Effector CD4-positive, alpha-beta T cell (primary cell): ENCODE measurements at places on chromosomes 5 and 9.

- no peak for DNase-seq
Observed at GRCh38 chr5:120532835-120533234, 68.7 kb downstream of the PRR16 start.

GRCh38 chr9:135562235-135562745, 734 bp downstream of the PAEP start:
- DNase-seq, result no peak

DNA sequence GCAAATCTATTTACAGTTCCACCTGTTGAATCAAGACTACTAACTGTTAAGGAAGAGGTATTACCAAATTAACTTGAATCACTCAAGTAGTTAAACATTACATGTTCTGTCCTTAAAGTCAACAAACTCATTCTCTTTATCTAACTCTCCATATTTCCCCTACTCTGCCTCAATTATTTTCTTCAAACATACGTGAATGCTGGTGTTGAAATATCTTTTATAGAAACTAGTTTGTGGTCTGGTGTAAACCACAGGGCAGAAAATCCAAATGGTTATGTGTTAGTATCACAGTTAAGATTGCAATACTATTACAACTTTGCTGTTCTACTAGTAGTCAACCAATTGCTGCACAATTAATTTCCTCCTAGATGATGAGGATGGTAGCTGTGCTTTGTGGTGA, 603.5 kb downstream of the KCTD16 start:
- no peak for DNase-seq

- no peak for DNase-seq
Observed at GRCh38 chr5:93579692-93580062, 1.3 kb downstream of the NR2F1-AS1 start.

- DNase-seq, result no peak
Observed at GRCh38 chr9:1077616-1078015, 27.5 kb downstream of the DMRT2 start.

DNA sequence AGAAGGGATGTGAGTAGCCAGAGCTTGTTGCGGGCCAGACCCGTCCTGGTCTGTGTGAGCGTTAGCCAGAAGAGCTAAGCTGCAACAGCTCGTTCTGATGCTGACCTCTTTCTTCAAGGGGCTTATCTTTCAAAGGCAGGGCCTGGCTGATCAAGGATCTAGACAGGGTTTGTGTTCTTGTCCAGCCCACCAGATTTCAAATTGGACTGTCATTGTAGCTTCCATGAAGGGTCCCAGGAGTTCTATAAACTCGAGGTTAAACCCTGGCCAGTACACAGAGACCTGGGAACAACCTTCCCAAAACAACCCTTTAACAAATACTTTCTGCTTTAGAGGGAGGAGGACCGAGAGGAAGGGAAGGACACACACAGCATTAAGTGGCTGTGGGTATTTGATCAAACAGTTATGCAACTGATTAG, 153.0 kb upstream of the TUT7 start:
- no peak for DNase-seq

- DNase-seq, result no peak
Observed at GRCh38 chr9:114390952-114391351, 3.2 kb upstream of the AKNA start.

DNA sequence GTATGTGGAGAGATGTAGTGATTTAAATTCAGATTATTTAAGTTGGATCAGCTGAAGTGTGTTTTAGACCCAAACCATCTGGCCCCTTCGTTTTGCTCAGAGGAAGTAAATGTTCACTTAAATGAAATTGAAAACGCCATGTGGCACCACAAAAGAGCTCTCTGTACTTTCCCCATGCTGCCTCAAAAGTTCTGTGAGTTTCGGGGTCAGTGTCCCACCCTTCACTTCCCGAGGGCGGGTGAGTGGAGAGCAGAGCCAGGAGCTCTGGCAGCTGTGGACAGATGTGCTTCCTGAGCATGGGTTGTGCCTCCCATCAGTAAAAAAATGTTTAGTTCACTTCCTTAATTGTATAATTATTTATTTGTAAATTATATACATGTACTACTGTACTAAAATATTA, 48.4 kb downstream of the PSD2 start:
- no peak for DNase-seq

GRCh38 chr9:22449719-22450118, 3.1 kb downstream of the DMRTA1 start:
- DNase-seq, result no peak

DNA sequence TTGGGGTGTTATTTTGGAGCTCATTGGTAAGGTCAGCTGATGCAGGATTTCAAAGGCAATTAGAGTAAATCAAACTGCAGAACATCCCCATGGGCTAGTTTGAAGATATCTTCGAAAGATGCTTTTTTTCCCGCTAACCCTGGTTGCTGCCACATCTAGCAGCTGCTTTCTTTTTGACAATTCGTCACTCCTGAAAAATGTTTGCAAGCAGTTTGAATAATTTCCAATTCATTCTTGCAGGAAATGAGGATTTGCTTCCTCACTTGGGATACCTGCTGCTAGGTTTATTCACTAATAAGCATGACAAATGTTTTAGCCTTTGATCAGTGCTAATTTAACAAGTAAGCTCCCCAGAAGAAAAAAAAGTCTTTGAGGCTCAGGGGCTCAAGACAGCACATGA, 649.6 kb upstream of the RORB start:
- no peak for DNase-seq

GRCh38 chr5:166493612-166494011, 1797.8 kb upstream of the WWC1 start:
- DNase-seq, result no peak

DNA sequence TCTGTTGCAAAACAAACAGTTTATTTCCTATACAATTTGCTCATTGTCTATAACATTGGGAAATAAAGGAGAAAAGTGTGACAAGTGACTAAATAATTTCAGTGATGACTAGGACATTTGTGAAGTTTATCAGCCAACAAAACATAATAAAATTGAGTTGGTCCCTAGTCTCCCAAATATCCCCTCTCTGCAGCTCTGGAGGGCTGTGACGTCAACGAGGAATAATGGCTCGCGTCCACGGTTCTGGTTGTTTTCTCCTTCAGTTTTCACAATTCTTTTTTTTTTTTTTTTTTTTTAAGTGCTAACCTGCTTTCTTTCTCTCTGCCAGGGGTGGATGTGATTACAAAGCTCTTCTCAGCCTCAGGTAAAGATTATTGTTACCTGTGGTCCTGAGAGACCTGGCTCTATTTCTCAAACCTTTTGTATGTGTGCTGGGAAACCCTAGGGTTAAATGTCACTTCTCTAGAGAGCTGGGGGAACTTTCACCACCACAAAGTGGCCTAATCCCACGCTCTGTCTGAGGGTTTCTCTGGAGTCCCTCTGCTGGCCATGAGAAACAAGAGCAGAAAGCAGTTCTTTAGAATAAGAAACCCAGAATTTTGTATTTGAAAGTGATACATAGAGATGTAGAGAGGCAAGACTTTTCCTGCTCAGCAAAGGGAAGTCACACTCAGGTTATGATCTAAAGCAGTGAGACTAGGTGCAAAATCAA, 36.2 kb upstream of the ANKRD55 start:
- no peak for DNase-seq

GRCh38 chr5:55003432-55004065, 18.2 kb upstream of the ESM1 start:
- no peak for DNase-seq

- no peak for DNase-seq
Observed at GRCh38 chr5:177432839-177433657, 6.6 kb downstream of the GRK6 start.

GRCh38 chr5:178363501-178364325, 131.1 kb upstream of the PHYKPL start:
- no peak for DNase-seq

- no peak for DNase-seq
Observed at GRCh38 chr9:95284162-95285080, 33.1 kb downstream of the FANCC start.

DNA sequence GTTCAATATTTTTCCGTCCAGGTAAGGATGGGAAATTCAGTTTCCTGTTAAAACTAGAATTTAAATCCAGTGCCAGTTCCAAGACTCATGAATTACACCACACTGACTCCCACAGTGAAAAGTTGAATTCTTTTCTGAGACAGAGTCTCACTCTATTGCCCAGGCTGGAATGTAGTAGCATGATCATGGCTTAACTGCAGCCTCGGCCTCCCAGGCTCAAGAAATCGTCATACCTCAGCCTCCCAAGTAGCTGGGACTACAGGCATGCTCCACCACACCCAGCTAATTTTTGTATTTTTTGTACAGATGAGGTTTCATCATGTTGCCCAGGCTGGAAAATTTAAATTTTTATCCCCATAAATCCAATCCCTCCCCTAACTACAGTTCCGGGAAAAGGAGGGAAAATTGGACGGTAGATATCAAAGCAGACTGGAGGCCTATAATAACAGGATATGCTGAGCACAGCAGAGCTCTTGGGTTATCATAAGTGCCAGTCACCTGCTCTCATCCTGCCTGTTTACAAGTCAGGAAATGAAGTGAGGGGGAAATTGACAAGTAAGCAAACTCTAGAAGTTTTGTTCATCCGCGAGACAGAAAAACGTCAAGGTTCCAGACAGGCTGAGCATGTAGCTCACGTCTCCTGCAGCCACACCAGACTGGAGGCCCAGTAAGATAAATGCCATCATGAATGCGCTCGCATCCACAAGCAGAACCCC, 105.7 kb downstream of the UGCG start:
- peak; percentile 3 for DNase-seq

DNA sequence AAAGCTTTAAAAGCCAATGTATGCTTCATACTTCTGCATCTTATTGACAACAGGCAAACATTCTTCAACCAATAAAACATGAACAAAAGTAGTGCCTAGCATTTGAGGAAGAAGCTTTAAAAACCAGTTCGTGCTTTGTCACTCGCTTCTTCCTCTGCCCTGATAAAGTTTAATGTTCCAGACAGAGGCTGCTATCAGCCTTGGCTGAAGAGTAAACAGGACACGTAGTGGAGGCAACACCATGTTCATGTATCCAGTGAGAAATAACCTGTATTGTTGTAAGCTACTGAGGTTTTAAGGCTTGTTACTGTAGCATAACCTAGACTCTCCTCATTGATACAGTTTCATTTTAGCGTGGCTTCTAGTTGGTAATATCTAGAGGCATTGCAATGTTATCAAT, 3.2 kb upstream of the FUBP3 start:
- no peak for DNase-seq

DNA sequence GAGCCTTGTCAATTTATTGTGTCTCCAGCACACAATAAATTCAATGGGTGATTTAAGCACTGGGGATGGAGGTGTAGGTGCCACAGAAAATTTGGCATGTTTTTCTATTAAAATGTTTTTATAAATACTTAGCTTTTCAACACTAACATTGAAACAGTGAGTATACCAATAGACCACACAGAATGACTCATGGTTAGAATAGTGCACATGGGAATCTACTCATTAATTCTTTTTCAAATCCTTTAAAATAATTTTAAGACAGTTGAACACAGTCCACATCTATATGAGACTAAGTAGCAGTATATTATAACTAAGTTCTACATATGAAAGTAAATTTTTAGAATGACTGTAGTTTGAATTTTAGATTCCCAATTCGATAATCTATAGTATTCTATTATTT, 67.1 kb downstream of the LNPEP start:
- DNase-seq, result no peak

DNA sequence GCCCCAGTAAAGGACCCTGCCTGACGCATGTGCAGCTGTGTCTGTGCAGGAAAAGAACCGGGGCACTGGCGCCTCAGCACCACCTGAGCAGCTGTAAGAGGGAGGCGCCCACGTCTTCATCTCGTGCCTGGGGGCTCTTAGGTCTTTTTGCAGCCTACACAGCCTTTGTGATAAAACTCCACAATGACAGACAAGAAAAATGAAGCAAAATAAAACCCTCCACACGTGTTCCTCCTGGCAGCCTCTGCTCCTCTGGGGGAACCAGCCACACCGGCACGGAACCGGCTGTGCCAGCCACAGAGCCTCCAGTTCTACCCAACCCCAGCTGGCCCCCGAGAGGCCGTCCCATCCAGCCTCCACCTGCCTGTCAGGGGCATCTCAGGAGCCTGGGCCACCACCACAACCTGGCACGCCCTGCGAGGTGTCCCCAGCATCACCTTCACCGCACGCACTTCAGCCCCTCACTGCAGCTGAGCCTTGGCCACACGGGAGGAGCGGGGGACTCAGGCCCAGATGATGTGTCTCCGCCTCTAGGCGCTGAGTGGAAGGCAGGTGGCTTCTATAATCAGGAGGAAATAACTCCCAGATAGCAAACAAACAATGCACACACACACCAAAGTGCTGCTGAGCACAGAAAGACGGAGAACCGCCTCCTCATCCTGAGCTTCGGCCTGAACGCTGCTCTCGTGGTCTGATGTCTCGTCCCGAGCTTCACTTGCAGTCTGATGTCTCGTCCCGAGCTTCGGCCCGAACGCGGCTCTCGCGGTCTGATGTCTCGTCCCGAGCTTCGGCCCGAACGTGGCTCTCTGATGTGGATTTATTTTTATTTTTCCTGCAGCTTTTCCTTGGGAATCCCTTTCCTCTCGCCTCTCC, 28.6 kb upstream of the NSMF start:
- no peak for DNase-seq

- DNase-seq, result no peak
Observed at GRCh38 chr9:83563360-83563759, 25.2 kb upstream of the FRMD3 start.
